ENCODE measurements at places on chromosomes 16 and 17.

- no peak for DNase-seq
These were observed 35.8 kb upstream of the IL34 start for GRCh38 chr16:70610273-70611223.

DNA sequence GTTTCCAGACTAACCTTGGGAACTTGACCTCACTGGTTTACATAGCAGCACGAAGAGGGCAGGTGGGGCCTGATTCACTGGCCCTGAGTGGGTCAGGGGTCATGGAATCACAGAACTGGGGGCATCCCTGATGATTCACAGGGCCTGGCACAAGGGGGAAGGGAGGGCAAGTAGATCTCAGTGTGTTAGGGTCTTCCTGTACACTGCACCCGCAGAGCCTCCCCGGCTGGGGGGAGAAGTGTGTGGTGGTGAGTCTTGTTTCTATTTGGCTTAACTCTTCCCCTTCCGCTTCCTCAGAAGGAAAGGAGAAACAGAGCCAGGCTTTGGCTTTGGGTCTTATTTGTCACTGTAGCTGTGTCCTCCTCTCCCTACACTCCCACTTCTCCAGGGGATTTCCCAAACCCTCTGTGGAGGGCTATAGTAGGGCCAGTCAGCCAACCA lies 3.7 kb downstream of the STARD3 start:
- no peak for DNase-seq

GRCh38 chr17:80971704-80972304 lies 19.8 kb upstream of the CHMP6 start:
- DNase-seq, result no peak

DNA sequence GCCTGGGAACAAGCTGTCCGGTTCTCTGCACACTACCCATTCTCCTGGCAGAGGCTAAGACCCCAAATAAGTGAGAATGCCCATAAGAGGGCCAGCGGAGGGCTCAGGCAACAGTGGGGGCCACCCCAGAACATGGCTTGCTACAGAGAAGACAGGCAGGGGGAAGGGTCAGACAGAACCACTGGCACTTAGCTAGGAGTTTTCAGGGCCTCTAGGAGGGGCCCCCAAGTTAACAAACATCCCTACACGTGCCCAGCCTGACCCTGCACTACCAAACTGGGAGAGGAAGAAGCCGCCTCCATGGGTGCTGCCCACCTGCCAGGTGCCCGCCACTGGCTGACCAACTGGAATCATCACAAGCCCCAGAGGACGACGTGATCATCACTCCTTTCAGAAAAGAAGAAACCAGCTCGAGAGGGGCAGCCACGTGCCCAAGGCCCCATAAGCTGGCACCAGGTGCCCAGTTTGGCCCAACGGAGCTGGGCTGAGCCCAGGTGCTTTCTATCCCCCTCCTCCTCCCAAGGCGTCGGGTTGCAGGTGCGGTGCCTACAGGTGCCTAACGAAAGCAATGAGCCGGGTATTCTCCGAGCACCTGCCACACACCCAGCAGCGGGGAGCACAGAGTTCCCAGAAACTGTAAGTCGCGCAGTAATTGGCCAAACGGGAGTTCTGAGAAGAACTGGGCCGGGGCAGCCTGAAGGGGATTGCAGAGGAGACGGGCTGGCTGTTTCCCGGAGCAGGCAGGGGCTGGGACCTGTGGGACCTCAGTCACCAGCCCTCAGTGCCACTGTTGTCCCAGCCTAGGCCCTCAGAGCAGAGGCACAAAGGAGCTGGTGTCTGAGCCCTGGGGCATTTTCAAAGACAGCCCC lies 13.2 kb downstream of the RPH3AL start:
- no peak for DNase-seq

GRCh38 chr17:68870976-68871375 lies 84.2 kb downstream of the ABCA8 start:
- no peak for DNase-seq

- DNase-seq, result no peak
These were observed 595.6 kb upstream of the KIF2B start for GRCh38 chr17:53227111-53227510.

- no peak for DNase-seq
These were observed 139.6 kb upstream of the FAM20A start for GRCh38 chr17:68740555-68741447.

- no peak for DNase-seq
These were observed 309.3 kb downstream of the SLC39A11 start for GRCh38 chr17:72782985-72783701.
